ENCODE measurements at places on chromosomes 1 and 21.

GRCh38 chr1:114081437-114082303 is 72.0 kb downstream of the SYT6 start:
- no peak for DNase-seq

DNA sequence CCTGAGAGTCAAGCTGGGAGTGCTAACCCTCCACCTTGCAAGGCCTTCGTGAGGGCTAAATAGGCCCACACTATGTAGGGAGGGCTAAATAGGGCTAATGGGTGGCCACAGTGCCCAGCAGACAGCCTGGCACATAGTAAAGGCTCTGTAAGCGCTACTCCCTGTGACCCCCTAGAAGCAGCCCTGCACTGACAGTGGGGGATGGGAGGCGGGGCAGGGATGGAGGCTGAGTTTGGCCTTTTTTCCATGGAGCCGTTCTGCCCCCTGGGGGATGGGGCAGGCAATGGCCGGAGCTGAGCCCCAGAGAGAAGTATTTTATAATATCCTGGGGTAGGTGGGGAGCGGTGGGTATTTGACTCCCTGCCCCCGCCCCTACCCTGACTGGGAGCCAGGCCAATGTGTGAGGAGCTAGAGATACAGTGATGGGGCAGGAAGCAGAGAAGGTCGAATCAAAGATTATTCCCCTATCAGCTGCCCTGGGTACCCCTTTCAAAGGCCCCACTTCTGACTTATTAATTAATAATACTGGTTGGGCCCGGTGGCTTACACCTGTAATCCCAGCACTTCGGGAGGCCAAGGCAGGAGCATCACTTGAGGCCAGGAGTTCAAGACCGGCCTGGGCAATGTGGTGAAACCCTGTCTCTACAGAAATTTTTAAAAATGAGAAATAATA is 42.3 kb downstream of the LACTBL1 start:
- no peak for DNase-seq

- no peak for DNase-seq
Observed at GRCh38 chr1:2948751-2949680, 72.3 kb upstream of the ACTRT2 start.

DNA sequence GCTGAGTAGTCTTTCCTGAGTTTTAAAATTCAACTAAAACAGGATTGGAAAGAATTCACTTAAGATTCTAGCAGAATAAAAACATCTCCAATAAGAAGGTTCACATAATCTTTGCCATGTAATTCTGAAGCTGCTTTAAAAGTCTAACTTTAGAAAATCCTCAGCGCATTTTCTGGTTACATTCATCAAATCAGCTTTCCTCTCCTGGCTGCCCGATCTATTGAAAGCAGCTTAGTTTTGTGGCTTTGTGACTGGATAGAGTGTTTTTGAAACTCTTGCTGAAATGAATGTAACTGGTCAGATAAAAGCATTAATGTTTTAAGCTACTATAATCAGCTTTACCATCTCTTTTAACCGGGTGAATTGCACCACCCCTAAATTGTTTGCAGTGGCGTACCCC is 66.8 kb downstream of the DOP1B start:
- no peak for DNase-seq

DNA sequence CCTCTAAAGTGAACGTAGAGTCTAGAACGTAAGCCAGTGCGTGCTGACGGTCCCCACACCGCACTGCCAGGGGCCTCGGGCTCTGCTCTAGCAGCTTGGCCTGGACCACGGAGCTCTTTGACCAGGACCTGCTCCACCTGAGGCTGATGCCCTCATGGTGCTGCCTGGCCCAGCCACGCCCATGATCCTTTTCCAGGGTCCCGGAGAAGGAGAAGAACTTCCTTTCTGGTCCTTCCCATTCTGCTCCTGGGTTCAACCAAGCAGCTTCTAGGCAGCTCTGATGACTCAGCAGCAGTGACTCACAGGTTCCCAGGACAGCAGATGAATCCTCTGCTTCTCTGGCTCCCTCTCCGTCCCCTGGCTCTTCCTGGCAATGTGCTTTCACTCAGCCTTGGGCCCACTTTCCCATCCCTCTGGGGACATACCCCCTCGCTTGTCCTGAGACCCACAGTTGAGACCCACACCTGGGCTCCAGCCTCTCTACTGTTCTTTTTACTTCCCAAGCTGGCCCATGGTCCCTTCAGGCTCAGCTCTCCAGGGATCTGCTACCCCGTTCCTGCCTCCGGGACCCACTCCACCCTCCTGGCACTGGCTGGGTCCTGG is 246.3 kb upstream of the RAB4A start:
- no peak for DNase-seq

All from CD4-positive, alpha-beta T cell treated with Interleukin-6 at 100 ng/mL for 8 hours (primary cell).